ENCODE measurements at places on chromosomes 7 and 10.

- no peak for DNase-seq
Measured at GRCh38 chr7:146146831-146147486, 30.4 kb downstream of the CNTNAP2 start.

DNA sequence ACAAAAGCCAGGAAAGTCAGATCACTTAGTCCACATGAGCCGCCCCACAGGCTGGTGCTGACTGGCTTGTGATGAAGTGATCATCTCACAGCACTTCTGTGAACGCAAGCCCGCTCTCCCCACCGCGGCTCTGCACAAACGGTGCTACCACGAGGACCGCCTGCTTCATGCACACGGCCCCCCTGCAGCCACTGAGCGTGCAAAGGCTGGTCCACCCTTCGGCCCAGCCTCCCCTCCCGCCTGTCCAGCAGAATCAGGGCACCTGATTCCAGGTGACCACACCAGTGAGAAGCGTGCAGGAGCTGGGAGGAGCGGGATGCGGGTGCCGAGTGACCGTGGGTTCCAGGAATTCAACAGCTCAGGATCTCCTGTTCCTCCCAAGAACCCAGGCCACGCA, 32.2 kb downstream of the MAD1L1 start:
- DNase-seq: no peak

DNA sequence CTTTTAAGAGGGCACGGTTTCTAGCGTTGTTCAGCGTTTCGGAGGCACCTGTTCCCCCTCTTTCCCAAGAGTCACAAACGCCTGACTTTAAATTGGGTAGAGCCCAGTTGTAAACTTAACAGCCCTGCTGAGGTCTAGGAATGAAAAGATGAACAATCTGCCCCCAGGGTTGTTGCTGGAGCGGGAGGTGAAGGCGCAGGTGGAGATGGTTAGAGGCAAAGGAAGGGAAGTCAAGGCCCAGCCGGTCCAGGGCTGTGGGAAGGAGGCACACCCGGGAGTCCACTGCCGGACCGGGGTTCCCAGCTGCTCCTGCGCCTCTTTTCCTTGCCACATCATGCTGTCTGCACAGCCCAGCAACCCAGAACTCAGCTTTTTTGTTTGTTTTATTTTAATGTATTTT, 770 bp downstream of the PRXL2A start:
- DNase-seq: no peak

DNA sequence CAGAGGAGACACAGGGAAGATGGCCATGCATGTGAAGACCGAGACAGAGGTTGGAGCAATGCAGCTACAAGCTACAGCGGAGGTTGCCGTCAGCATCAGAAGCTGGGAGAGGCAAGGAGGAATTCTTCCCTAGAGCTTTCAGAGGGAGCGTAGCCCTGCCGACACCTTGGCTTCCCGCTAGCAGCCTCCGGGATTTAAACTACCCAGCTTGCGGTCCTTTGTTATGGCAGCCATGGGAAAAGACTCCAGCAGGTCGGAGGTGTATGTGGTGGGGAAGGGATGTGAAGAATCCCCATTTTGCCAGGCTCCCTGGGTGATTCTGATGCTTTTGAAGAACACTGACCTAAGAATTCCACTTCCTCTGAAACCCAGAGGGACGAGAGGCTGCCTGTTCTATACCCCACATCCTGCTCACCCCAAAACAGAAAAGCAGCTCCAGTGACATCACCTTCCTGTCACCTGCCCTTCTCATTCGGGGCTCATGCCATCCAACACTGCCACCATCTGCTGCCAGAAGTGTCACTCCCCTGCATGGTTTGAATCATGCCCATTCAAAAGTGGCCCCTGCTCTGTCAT, 3.3 kb upstream of the SEPHS1 start:
- DNase-seq: no peak

DNA sequence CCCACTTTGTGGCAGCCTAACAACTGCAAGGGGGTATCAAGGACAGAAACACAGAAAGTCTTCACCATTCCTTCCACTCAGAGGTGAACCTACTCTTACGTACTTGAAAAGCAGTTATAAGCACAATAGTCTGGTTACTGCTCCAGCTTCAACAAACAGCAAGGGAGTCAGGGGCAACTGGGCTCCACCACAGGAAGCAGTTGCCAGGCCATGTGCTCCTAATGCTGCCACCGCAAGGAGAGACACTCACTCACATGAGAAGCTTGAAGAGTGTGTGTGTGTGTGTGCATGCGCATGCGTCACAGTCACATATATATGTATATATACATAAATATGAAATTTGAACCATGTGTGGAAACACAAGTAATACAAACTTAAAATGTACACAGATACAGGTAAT, 65.5 kb downstream of the GRB10 start:
- DNase-seq: no peak

DNA sequence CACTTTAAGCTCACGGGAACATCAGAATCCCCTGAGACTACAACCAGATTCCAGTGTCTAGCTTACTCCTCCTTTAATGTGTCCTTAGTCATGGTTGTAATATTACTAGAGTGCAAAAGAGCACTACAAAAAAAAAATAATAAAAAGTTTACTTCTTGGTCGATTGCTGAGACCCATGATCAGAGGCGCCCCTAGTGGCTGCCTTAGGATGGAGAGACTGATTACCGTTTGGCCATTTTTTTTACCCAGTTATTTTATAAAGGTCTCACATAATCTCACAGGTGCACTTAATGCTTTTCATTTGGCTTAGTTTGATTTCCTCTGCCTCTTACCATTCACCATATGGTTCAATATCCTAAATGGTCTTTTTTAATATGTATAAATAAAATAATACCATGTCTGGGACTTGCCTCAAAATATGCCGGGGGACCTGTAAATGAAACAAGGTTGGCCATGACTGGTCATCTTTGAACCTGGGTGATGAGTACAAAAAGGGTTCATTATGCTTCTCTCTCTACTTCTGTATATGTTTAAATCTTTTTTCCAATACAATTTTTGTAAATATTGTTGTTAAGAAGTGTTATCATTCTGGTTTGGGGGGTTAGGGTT, 331.5 kb upstream of the NFE2L3 start:
- no peak for DNase-seq

GRCh38 chr10:85863301-85864172, 503.1 kb downstream of the GRID1 start:
- no peak for DNase-seq

DNA sequence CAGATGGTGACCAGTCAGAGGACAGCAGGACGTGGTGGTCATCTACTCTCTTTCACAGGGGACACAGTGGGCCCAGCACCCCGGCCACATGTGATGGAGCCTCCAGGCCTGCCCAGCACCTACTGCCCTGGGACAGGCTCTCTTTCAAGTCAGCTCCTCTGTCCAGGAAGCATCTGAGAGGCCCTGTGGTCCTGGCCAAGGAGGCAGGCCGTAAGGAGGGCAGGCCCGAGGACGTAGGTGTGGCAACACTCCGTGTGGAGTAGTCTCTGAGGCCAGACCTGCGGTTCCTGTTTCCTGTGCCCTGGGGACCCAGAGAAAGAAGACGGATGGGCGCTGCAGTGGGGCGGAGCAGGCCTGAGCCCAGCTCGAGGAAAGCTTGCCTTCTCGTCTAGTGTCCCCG, 179.2 kb downstream of the EBF3 start:
- no peak for DNase-seq

DNA sequence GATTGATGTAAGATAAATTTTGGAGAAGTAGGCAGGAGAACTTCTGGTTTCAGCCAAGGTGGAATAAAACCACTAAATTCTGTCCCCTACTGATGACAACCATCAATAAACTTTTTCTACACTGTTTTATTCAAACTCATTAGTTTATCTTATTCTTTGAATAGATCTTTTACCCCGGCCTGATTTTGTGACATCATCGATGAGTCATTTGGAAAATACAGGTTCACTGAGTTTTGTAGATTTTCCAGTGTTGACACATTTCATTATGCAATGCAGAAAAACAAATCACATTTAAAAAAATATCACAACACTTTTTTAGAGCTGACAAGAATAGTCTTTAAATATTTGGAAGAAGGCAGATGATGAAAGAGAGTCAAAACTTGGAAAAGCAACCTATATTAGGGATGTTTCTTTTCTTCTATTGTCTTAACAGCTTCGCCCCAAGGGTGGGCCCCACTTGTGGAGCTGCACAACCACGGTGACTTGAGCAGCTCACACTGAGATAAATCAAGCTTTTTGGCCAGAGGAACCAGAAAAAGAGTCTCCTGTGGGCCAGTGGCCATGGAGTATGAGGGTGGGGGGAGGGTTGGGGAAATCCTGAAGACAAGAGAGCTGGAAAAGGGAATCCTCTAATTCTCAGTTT, 112.8 kb downstream of the PTEN start:
- no peak for DNase-seq

DNA sequence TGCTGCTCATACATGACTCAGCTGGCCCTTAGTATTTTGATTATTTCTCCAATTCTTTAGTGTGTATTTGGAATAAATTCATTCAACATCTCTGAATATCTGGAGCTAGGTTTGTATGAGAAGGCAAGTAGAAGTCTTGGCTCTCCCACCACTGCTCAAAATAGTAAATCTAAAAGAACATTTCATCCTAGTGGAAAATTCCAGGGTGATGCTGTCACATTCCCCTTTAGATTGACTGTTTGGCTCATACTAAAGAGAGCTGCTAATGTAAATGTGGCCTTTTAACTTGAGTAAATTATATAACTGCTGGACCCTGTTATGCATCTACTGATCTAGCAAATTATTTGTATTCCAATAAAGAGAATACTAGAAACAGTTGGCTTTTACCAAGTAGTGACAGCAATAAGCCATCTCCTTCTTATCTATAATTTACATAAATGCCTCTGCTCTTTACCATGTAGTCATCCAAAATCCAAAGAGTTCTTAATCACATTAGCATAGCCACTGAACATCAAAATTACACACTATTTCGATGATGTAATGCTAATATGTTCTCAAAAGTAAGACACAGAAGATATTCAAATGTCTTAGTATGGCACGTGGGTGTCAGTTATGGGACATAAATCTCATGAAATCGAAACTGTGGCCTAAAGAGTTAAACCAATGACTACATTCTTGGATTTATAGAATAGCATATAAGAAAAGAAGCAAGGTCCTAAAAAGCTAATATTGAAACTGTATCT, 86.9 kb upstream of the KCND2 start:
- DNase-seq: no peak

DNA sequence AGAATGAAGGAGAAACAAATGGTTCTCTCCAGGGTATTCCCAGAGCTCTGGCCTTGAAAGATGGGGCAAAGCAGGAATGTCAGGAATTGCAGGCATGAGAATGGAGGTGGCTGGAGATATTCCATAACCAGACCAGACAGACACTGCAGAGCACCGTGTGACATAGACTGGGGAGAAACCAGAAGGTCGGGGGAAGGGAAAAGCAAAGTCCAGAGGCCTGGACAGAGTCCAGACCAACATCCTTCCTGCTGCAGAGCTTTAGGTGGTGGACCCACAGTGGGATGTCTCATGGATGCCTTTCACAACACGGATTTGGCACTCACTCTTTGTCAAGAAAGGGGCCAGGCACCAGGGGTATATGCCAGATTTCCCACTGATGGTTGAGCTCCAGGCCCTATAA, 177.2 kb upstream of the INHBA start:
- no peak for DNase-seq

GRCh38 chr10:98994030-98994429, 241.6 kb downstream of the HPSE2 start:
- DNase-seq: no peak

DNA sequence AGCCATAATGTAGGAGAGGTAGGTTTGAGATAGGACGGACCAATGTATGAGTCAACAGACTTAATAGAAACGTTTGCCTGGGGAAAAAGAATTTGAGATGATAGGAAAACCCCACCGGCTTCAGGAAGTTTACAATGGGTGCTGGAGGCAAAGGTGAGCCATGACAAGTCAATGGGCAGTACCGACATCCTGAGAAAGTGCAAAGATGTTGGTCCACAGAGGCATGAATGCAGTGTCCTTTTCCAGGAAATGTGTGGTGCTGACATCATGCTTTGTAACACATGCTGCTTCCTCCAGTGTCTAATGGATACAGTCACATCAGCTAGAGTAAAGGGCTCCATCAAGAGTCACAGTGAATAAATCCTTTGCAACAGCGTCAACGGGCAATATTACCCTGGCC, 533.6 kb downstream of the INHBA start:
- DNase-seq: no peak

DNA sequence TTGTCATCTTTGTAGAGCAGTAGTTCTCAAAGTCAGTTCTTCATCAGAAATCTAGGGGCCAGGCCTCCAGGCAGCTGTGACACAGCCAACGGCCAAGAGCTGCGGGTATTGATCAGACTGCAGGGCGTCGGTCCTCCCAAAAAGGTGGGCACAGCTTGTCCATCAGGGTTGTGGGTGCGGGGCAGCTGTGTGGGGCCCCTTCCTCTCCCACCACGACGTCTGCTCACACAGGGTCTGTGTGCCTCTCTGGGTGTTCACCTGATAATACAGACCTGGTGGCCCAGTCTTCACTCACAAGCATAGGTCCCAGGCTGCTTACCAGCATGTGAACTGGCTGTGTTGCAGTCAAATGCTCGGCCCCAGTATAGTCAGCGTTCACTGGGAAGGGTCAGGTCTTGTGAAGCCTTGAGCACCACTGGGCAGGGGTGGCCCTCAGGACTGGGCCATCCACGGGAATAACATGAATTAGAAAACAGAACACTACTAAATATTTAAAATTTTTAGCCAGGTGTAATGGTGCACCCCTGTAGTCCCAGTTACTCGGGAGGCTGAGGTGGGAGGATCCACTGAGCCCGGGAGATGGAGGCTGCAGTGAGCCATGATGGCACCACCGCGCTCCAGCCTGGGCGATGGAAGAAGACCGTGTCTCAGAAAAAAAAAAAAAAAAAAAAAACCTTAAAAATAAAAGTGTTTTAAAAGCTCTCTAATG, 102.8 kb upstream of the DIP2C start:
- DNase-seq: no peak

DNA sequence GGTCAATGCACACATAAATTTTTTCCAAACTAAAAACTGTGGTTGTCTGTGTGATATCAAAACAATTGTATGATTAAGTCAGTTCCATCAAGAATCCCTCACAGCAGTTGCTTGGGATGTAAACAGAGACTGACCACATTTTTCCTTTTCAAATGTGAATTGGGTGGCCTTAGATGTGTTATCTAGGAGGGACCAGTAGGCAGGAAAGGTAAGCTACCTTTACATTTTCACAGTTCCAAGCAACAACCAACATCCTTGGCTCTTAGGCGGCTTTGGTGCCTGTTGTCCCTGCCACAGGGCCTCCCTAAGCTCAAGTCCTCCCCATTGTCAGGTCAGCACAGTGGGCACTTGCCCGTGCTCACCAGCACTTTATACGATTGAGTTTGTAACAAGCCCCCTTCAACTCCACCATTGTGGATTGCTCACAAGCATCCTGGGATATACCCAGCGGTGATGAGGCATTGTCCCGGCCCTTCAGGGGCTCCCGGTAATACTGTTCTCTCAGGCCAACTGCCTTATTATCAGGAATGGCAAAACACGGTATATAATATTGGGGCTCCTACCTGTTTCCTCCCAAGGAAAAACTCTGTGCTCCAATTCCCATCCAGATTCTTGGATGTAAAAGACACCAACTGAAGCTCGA, 114.9 kb upstream of the ANKRD1 start:
- DNase-seq: no peak

DNA sequence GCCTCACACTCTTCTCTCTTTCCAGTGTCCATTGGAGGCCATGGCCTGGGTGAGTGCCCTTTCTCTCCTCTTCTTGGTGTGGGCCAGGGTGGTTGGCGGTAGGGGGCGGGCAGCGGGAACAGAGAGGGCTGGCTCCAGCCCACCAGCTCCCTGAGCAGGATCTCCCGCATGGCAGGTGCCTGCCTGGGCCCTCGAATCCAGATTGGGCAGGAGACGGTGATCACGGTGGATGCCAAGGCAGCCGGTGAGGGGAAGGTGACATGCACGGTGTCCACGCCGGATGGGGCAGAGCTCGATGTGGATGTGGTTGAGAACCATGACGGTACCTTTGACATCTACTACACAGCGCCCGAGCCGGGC, 13.5 kb upstream of the ATP6V1F start:
- DNase-seq: no peak
